ENCODE measurements at places on chromosomes 16 and 17.

GRCh38 chr16:67804853-67805542, 1.4 kb downstream of the RANBP10 start:
- DNase-seq, result no peak

DNA sequence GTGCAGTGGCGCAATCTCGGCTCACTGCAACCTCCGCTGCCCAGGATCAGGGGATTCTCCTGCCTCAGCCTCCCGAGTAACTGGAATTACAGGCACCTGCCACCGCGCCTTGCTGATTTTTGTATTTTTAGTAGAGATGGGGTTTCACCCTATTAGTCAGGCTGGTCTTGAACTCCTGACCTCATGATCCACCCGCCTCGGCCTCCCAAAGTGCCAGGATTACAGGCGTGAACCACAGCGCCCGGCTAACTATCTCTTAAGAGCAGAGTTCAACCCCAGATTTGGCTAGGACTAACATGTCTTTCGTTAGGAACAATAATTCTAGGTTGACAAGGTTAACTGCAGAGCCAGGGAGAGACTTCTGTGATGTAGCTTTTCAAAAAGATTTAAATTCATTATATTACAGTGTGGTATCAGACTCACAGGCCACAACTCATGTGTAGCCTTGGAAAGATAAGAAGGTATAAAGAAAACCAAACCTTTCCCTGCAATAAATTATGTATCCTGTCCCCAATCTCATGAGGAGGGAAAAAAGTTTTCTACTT, 4.3 kb downstream of the CHTF8 start:
- no peak for DNase-seq

DNA sequence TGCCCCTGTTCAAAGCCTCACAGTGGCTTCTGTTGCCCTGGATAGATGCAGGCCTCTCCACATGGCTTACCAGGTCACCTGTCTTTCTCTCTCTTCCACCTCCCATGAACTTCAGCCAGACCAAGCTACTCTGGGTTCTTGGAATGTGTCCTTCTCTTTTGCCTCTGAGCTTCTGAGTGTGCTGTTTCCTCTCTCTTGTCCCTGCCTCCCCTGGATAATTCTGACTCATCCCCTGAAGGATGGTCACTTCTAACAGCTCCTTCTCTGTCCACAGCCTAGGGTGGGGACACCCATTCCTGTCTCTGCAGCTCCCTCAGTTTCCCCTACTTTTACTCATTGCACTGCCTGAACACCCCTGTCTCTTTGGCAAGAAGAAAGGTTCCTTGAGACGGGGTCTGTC, 2.9 kb downstream of the GUCY2D start:
- no peak for DNase-seq

- no peak for DNase-seq
Observed at GRCh38 chr17:67312265-67312664, 54.1 kb downstream of the PSMD12 start.

GRCh38 chr16:50509521-50510341, 38.5 kb upstream of the NKD1 start:
- peak; percentile 18 for DNase-seq

GRCh38 chr17:29766796-29767327, 144.2 kb upstream of the CORO6 start:
- no peak for DNase-seq

GRCh38 chr16:19396555-19397011, 21.1 kb upstream of the TMC5 start:
- peak; percentile 83 for DNase-seq
